CD4-positive, alpha-beta T cell treated with Interleukin-4 for 1 hour (primary cell): ENCODE measurements at places on chromosomes 11 and 22.

- no peak for DNase-seq
These were observed 128.0 kb downstream of the RBFOX2 start for GRCh38 chr22:35900483-35901168.

- no peak for DNase-seq
These were observed 2.0 kb downstream of the ANO3 start for GRCh38 chr11:26333906-26334305.

DNA sequence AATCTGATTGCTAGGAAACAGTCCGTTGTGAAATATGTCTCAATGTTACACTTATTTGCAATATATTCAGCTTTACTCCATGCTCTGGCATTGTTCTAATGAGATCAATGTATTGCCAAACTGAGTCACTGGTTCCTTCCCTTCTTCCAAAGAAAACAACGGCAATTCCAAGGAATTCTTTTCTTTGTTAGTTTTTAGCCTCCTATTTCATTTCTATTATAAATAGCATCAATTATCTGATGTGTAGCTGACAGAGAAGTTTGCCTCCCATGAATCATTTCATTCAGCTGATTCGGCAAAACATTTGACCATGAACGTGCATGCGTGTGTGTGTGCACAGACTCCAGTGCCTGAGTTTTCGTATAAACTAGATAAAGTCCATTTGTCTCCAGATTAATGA lies 346.8 kb downstream of the ETS1 start:
- DNase-seq = no peak

- no peak for DNase-seq
These were observed 23.4 kb downstream of the ADAMTS15 start for GRCh38 chr11:130471731-130472433.

DNA sequence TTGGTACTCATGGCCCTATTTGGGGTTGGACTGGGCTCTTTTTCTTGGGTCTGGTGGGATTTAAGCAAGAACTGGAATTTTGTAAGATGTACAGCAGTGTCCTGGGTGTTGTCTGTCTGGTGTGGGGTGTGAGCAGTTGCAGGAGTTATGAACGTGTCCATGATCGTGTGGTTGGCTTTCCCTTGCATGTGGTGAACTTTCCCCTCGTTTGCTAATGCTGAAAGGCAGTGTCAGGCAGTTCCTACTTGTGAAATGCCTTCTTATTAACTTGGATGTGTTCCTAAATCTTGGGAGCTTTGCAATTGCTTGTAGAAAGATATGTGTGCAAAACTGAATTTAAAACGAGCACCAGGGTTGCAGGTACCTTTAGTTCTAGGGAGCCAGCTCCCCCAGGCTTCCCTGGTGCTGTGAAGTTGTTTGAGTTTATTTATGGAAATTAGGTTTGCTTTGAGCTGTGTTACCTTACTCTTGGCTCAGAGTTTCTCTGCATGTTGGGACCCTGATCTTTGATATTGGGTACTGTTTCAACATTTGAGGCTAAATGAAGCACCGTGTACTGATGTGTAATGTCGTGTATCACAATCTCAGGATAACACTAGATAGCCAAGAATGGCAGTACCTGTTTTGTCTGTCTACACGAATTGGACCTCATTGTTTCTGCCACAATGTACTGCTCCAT lies 35.8 kb upstream of the HSD17B12 start:
- no peak for DNase-seq

GRCh38 chr22:23675502-23676415 lies 15.1 kb upstream of the RGL4 start:
- DNase-seq = peak; percentile 30

DNA sequence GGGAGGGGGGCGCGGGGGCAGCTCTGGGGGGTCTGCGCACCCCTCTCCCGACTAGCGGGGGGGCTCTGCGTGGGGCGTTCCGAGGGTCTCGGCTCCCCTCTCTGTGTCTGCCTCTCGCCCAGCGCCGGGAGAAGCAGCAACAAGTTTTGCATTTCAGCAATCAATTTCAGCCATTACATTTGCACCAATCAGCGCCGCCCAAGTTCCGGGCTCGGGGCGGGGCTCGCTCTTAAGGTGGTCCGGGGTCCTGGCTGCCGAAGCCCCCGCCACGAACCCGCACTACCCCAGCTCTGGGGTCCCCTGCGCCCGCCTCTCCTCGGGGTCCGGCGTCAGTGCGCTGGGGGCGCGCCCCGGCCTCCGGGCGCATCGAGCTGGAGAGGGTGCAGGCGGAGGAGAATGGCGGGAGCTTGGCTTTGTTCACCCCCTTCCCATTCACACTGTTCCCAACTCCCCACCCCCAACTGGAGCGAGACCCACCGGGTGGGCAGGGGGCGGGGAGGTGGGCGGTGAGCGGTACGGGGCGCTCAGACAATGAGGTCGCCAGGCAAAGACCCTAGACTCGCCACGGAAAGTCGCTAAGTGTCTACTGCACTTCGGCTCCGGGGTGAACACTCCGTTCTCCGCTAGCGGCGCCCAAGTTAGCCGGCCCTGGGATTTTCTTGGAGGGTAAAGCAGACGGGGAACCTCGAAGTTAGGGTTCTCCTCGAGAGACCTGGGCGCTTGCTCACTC lies at the start of gene MN1:
MN1 (minus strand) TSS at position 141 of the 730 bp plus-strand sequence. CDS start 1,213 bp downstream, outside the sequence.
- peak; percentile 42 for DNase-seq
